ENCODE measurements at places on chromosomes 2 and 18. TPM values are rescaled to one million over a fixed set of nuclear protein-coding genes. Genes with fewer than 3 reads are reported as not detected.

GRCh38 chr18:8264116-8264515, 345.1 kb upstream of the RAB12 start:
- H3K27me3 ChIP-seq, result no peaks in the 10 kb centered on the region
- H3K4me3 ChIP-seq, result no peak overlapping the region
- DNase-seq, result no peak
- H3K27ac ChIP-seq, result peak overlapping the region; percentile 68
- peaks cover 24% of the 10 kb centered on the region for H3K4me1 ChIP-seq

DNA sequence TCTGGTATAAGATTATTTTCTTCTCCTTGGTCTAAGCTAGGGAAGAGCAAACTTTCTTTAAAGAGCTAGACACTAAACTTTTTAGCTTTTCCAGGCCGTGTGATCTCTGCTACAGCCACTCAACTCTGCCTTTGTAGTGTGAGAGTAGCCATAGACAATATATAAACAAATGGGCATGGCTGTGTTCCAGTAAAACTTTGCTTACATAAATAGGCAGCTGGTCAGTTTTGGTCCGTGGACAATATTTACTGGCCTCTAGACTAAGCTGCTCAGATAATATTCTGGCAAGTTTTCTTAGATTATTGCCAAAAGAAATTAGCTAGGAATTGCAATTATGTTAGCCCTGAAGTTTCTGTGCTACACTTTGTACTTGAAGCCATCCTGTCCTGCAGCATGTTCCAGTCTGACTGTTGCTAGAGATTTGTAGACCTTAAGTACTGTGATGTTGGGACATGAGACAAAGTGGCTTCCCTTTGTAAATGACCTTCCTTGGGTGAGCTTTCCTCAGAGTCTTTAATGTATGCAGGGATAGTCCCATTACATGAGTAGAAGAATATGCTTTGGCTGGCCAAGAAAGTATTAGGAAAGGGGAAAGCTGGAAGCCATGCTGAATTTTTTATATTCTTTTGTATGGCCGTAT, 126.9 kb downstream of the SOX11 start:
- H3K4me3 ChIP-seq, result no peak overlapping the region
- peaks cover 5% of the 10 kb centered on the region for H3K36me3 ChIP-seq
- H3K27me3 ChIP-seq, result no peaks in the 10 kb centered on the region
- H3K4me1 ChIP-seq, result peaks cover 2% of the 10 kb centered on the region
- no peak for DNase-seq

GRCh38 chr18:3086871-3087270, 73.9 kb upstream of the LPIN2 start:
- no peaks in the 10 kb centered on the region for H3K36me3 ChIP-seq
- peak overlapping the region; percentile 89 for H3K27ac ChIP-seq
- peaks cover 71% of the 10 kb centered on the region for H3K4me1 ChIP-seq
- no peak for DNase-seq

GRCh38 chr2:225270053-225270452, 129.5 kb upstream of the NYAP2 start:
- H3K4me3 ChIP-seq, result no peak overlapping the region
- no peaks in the 10 kb centered on the region for H3K4me1 ChIP-seq
- DNase-seq, result no peak
- H3K27me3 ChIP-seq, result no peaks in the 10 kb centered on the region
- no peak overlapping the region for H3K27ac ChIP-seq

GRCh38 chr2:5287558-5288334, 404.4 kb upstream of the SOX11 start:
- DNase-seq, result no peak
- peaks cover 20% of the 10 kb centered on the region for H3K4me1 ChIP-seq
- H3K4me3 ChIP-seq, result no peak overlapping the region
- no peak overlapping the region for H3K27ac ChIP-seq
- H3K36me3 ChIP-seq, result no peaks in the 10 kb centered on the region

GRCh38 chr2:231800493-231801091, 14.3 kb downstream of the COPS7B start:
- H3K4me1 ChIP-seq, result peaks cover 3% of the 10 kb centered on the region
- H3K4me3 ChIP-seq, result no peak overlapping the region
- DNase-seq, result no peak
- no peak overlapping the region for H3K27ac ChIP-seq
- no peaks in the 10 kb centered on the region for H3K27me3 ChIP-seq

DNA sequence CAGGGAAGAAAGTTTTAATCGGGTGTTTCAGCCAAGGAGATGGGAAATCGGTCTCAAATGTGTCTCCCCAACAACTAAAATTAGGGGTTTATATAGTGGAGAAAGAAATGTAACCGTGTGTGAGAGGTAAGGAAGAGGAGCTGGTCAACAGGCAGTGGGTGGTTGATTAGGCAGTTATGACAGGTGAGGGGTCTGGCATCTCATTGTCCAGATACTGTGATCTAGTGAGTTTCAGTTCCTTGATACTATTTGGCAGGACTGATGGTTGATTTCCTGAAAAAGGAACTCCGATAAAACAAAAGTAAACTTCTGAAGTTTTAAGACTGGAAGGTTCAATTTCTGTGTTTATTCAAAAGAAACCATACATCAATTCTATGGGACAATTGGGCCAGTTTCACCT, 197.9 kb downstream of the LPIN1 start:
- no peak overlapping the region for H3K27ac ChIP-seq
- H3K4me1 ChIP-seq, result peaks cover 10% of the 10 kb centered on the region
- H3K27me3 ChIP-seq, result peaks cover 3% of the 10 kb centered on the region
- H3K36me3 ChIP-seq, result no peaks in the 10 kb centered on the region
- no peak for DNase-seq

DNA sequence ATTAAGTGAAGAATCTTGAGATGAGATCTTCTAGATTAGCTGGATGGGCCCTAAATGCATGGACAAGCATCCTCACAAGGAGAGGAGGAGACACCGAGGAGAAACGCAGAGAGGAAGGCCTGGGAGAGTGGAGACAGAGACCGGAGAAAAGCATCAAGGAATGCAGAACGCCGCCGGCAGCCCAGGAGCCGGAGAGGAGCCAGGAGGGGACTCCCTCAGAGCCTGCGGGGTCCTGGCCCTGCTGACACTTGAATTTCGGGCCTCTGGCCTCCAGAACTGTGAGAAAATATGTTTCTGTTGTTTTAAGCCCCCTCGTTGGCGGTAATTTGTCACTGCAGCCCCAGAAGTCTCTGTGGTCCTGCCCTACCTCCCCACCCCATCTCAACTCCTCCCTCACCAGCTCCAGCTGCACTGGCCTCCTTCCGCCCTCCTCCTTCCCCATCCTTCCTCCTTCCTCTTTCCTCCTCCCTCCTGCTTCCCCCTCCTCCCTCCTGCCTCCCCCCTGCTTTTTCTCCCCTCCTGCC, 116.7 kb downstream of the TWIST2 start:
- no peaks in the 10 kb centered on the region for H3K36me3 ChIP-seq
- no peak overlapping the region for H3K27ac ChIP-seq
- peaks cover 9% of the 10 kb centered on the region for H3K4me1 ChIP-seq
- peaks cover 10% of the 10 kb centered on the region for H3K27me3 ChIP-seq
- H3K4me3 ChIP-seq, result no peak overlapping the region

- no peaks in the 10 kb centered on the region for H3K36me3 ChIP-seq
- H3K4me3 ChIP-seq, result no peak overlapping the region
- no peaks in the 10 kb centered on the region for H3K27me3 ChIP-seq
Observed at GRCh38 chr18:11994336-11994702, 13.0 kb downstream of the IMPA2 start.

DNA sequence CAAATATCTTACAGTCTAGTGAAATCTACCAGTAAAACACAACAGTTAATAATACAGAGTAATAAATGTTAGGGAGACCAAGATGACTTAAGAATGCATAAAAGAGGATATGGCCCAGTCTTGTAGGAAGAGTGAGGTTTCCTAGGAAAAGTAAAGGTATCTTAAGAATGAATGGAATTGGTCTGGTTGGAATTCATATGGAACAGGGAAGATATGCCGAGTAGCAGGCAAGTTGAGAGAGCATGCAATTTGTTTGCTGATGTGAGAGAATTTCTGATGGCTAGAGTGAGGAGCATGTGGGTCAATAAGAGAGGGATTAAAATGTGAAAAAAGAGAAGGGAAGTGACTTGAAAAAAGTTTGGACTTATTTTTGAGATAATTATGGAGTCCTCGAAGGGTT, 512.9 kb upstream of the ZEB2 start:
- H3K27ac ChIP-seq, result no peak overlapping the region
- no peaks in the 10 kb centered on the region for H3K36me3 ChIP-seq
- no peak for DNase-seq
- H3K4me1 ChIP-seq, result peaks cover 35% of the 10 kb centered on the region
- H3K4me3 ChIP-seq, result no peak overlapping the region

- no peak overlapping the region for H3K4me3 ChIP-seq
- no peak overlapping the region for H3K27ac ChIP-seq
- no peak for DNase-seq
- H3K36me3 ChIP-seq, result no peaks in the 10 kb centered on the region
Observed at GRCh38 chr2:198211706-198212105, 407.3 kb downstream of the PLCL1 start.

DNA sequence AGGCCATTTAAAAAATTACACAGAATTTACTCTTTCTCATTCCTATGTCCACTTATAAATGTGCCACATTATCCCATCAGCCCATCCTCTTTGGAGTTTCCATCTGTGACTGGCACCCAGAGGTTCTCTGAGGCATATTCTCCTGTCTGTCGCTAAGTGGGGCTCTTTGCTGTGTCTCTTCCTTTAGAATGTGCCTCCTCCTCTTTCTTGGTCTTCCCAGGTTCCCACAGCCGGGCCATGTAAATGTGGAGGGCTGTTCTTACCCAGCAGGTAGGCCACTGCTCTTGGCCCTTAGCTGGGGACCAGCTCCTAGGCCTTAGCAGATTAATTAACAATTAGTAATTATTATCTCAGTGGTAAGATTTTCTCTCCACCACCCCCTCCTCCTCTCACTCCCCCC, 167.0 kb downstream of the INSIG2 start:
- H3K27ac ChIP-seq, result no peak overlapping the region
- no peaks in the 10 kb centered on the region for H3K27me3 ChIP-seq
- peaks cover 3% of the 10 kb centered on the region for H3K4me1 ChIP-seq

- peaks cover 19% of the 10 kb centered on the region for H3K4me1 ChIP-seq
- no peak overlapping the region for H3K27ac ChIP-seq
- peaks cover 2% of the 10 kb centered on the region for H3K36me3 ChIP-seq
- no peak overlapping the region for H3K4me3 ChIP-seq
Observed at GRCh38 chr2:49978341-49978740, 824.0 kb upstream of the FSHR start.

DNA sequence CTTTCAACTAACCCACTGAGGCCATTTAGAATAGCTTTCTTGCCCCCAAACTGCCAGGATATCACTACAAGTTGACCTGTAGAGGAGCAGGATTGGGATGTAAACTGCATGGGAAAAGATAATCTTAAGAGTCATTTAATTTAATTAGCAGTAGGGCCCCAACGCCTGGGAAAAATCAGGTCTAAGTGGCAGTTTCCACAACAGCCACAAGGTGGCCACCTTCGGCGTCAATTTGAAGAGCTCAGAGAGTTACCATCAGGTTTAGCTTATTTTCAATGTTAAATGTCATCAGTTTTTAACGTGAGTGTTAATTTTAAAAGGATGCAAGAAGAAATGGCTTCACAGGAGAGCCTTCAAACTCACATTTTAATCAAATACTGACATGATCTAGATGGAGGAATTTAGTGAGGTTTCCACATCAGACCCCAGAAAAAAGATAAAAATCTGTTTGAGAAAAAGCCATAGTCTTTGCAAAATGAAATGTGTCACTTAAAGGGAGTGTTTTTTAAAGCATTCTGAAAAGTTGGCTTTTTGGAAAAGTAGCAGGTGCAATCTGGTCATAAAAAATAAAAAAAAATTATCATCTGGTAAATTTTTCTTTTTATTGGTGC, 77.3 kb upstream of the UPP2 start:
- H3K27ac ChIP-seq, result no peak overlapping the region
- no peaks in the 10 kb centered on the region for H3K27me3 ChIP-seq
- H3K36me3 ChIP-seq, result no peaks in the 10 kb centered on the region

- H3K27me3 ChIP-seq, result no peaks in the 10 kb centered on the region
- no peak overlapping the region for H3K27ac ChIP-seq
- DNase-seq, result no peak
- H3K4me1 ChIP-seq, result no peaks in the 10 kb centered on the region
Observed at GRCh38 chr2:148253685-148254084, 232.8 kb downstream of the MBD5 start.

DNA sequence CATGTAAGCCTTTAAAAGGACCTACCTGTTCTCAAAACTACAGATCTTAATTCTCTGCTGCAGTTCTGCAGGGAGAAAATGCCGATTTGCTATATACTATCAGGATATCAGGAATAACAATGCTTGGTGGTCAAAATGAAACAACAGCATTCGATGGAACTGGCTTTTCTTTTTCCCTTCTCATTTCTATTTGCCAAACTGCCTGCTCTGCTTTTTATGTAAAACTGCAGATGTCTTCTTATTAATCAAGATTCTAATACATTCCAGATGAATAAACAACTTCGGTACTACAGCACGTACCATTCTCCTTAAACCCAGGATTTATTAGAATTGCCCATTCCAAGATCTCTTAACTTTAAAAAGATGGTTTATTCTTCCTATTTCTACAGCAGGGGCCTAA, 100.9 kb downstream of the ZNF521 start:
- H3K4me1 ChIP-seq, result peaks cover 22% of the 10 kb centered on the region
- no peaks in the 10 kb centered on the region for H3K36me3 ChIP-seq
- H3K27ac ChIP-seq, result no peak overlapping the region
- no peak overlapping the region for H3K4me3 ChIP-seq
- DNase-seq, result no peak

- peaks cover 8% of the 10 kb centered on the region for H3K4me1 ChIP-seq
- peaks cover 17% of the 10 kb centered on the region for H3K36me3 ChIP-seq
- H3K27ac ChIP-seq, result peak overlapping the region; percentile 80
Observed at GRCh38 chr18:24075767-24076597, 61.4 kb downstream of the TTC39C start.

- peaks cover 7% of the 10 kb centered on the region for H3K4me1 ChIP-seq
- H3K27ac ChIP-seq, result no peak overlapping the region
- no peak for DNase-seq
- H3K4me3 ChIP-seq, result no peak overlapping the region
- no peaks in the 10 kb centered on the region for H3K27me3 ChIP-seq
Observed at GRCh38 chr18:62957885-62958472, 242.6 kb downstream of the PHLPP1 start.

- H3K27me3 ChIP-seq, result no peaks in the 10 kb centered on the region
- no peak overlapping the region for H3K27ac ChIP-seq
- H3K36me3 ChIP-seq, result peaks cover 32% of the 10 kb centered on the region
- DNase-seq, result no peak
Observed at GRCh38 chr2:9355716-9356115, 67.6 kb downstream of the ITGB1BP1 start.

- no peak overlapping the region for H3K27ac ChIP-seq
- H3K27me3 ChIP-seq, result no peaks in the 10 kb centered on the region
- peaks cover 9% of the 10 kb centered on the region for H3K4me1 ChIP-seq
- DNase-seq, result no peak
- H3K36me3 ChIP-seq, result no peaks in the 10 kb centered on the region
Observed at GRCh38 chr2:20165677-20166509, 59.0 kb downstream of the SDC1 start.

Gene OR6B2
- not detected for total RNA-seq

Gene SRD5A2
- total RNA-seq, result not detected

Gene CPSF3
- total RNA-seq, result 45.1 TPM

Gene CNTNAP5
- 0.29 TPM for total RNA-seq

Gene LRRC30
- total RNA-seq, result not detected

Gene ATP6V1B1
- 0.66 TPM for total RNA-seq

Gene PREPL
- 47.2 TPM for total RNA-seq

Gene CCDC150
- 18.0 TPM for total RNA-seq

All from mesothelial cell of epicardium (in vitro differentiated cells).